ENCODE measurements at places on chromosomes 5 and 9.

DNA sequence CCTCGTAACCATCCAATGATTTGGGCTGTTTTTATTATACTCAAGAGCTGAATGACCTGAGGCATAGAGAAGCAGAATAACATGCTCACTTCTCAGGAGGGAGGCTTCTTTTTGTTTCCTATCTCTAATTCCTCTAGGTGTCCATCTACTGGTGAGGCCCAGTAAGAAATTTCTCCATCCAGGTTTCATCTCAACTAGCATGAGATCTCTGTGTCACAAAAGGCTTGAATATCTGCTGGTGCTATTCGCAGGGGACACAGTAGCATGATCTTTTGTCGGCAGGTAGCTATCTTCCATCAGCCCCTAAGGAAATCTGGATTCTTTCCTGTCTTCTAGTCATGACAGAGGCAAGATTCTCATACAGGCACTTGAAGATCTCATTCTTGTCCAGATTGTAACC, 8.9 kb downstream of the IFNE start:
- no peak for DNase-seq

DNA sequence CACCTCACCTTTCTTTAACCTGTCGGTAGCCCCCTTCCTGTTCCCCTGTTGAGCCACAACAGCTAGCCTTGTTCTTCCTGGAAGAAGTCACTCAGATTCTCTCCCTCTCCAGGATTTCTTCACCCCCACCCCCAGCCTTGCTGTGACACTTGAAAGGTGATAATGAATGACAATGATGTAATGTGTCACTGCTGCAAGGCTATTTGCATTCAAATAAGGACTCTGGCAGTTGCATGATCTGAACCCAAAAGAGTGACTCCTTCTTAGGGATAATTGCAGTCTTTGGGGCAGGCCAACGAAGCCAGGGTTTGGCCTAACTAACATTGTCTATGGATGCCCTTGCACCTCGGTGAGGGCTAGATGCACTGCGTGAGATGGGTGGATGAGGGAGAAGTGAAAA, 154.4 kb upstream of the CLINT1 start:
- DNase-seq = no peak

DNA sequence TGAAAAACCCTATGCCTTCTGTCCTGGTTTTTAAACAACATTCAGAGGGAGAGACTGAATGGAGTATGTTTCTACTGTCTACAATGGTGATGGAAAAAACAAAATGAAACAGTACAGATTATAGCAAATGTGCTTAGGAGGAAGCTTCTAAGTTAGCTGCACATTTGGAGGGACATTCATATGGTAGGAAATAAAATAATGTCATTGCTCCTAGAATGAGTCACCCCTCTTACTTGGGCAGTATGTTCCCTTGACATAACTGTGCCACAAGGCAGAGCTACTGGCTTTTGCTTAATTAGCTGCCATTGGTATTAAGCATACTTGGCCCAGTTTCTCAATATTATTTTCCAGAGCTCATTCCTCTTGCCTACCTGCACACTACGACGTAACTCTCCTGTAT, 128.9 kb downstream of the GDNF start:
- DNase-seq = no peak

DNA sequence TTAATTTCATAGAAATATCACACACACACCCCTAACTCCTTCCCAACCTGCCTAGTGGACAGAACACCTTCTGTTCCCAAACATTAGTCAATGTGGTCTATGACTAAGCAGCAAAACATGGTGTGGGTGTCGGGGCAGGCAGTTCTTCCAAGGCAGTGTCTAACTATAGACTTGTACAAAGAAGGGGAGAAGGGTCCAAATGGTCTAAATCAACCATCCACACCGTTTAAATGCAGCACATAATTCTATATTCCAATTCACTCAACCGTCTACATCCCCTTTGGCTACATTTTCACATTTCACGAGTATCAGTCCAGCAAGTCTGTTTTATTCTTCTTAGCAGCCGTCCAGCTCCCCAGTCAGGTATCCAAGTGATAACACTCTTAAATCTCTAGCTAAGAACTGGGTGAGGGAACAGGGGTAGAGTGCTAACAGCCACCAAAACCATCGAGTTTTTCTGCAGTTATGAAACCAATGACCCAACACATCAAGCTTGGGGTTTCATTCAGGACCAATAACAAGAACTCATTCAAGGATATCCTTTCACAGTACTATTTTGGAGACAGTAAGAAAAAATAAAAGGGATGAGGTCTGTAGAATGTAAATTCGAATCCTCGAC, 3.3 kb downstream of the ZNF608 start:
- DNase-seq = no peak

DNA sequence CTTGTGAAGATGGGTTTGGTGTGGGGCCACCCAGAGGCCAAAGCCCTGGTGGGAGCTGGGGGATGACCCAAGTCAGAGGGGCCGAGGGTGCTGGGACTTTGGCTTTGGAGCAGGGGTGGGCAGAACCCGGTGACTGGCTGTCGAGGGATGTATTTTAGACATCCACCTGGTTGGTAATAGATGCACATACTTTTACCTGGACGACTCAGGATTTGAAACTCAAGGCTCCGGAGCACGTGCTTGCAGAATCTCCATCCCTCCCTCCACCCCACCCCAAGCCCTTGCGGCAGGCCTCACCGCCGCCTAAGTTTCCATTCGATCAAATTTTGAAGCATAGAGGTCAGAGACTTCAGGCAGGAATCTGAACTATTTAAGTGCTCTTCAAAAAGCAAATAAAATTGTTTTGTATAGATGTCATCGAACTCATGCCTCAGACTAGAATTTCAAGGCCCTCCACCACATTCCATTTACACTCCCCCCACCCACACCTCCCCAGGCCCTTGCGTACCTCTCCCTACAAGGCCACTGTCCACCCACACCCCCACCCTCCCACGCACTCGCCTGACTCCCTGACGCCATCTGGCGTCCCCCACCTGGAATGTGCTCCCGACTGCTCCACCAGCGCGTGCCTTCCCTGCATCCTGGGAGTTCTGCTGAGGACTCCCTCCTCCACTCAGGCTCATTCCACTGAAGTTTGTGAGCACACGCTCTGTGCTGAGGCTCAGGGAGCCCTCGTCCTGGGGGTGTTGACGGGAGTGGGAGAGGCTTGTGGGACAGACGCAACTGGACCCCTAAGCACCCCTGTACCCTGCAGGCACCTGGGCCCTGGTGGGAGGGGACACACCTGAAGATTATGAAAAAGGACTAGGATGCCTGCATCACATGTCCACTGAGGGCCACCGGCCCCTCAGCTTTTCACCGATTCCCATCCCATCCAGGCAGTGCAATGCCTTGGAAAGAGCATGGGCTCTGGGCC, 56.4 kb upstream of the RPL26L1 start:
- peak; percentile 34 for DNase-seq

- DNase-seq = no peak
These were observed 8.6 kb upstream of the PRRX2 start for GRCh38 chr9:129656795-129657390.

DNA sequence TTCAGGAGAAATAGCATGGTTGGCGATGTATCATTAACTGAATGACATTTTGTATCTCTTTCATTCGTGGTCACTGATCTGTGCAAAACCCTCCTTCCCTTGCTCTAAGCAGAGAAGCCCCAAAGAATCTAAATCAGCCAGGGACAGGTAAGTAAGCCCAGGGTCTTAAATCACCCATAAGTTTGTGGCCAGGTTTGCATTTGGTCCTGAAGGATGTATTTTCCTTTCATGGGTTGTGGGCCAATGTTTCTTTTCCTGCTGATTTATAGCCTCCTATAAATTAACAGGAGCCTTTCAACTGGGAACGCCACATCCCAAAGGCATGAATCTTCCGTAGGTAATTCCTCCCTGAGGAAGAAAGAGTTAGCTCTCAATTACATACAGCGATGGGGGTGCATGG, 217.5 kb upstream of the TNC start:
- DNase-seq = no peak

DNA sequence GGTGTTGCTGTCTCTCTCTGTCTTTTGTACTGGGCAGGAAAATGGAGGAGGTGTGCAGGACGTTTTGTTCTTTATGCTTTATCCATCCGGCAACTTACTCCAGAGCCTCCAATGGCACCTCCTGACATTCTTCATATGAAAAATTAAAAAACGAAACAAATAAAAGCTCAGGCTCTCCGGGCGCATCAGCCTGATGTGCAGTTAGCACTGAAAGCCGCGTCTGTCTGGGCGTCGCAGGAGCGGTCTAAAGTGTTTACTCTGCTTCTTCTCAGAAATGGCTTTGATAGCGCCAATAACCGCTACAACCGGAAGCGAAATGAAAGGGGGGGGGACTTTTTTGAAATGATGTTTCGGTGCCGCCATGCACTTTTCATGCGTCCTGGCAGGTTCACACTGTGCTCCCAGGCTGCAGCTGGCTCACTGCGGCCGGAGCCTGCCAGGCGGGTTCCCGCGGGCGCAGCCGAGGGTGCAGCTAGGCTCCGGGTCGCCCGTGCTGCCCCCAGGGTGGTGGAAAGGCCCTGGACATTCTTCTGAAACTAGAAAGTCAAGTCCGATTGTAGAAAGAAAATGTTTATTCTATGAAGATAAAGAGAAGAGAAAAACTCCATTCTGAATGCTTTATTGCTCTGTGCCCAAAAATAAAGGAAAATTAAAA, 407.7 kb upstream of the IRX1 start:
- no peak for DNase-seq

- peak; percentile 8 for DNase-seq
These were observed 33.2 kb downstream of the GRIN3A start for GRCh38 chr9:101705135-101705661.

DNA sequence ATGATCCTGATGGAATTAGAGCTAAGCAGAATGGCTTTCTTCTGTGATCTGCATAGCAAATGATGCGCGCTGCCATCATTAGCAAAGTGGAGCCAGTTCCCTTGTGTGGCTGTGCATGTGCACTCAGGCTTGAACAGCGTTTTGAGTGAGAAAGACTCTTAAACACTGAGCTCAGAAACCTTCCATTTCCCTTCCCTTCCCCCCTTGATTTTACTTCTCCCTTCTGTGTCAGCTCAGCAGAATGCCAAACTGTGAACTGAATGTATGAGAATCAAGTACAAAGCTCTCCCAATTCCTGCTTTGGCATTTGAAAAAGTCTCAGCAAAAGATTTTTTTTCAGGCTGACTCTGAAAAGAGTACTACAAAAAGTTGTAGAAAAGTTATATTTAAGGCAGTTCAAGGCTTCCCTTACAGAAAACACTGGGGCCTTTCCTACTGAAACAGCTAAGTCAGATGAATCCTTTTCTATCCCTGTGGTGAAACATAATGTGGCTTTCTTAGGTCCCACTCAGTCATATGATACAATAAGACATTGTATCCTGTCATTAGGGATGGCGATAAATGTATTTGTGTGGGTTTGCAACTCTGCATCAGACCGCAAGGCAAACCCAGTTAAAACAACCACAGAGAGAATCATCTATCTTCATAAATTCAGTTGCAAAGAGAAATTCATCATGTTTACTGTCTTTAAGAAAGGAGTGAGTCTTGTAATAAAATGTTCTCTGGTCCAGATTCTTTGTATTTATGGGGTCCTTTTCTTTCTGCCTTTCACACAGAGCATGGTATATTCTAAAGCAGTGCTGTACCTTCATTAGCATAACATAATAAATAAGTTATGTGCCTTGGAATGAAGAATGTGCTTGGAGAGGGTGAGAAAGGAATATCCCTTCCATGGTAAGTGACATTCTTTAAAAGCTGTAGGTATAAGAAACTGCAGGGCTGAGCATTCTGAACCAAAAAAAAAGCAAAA, 222.6 kb downstream of the CAAP1 start:
- DNase-seq = no peak

DNA sequence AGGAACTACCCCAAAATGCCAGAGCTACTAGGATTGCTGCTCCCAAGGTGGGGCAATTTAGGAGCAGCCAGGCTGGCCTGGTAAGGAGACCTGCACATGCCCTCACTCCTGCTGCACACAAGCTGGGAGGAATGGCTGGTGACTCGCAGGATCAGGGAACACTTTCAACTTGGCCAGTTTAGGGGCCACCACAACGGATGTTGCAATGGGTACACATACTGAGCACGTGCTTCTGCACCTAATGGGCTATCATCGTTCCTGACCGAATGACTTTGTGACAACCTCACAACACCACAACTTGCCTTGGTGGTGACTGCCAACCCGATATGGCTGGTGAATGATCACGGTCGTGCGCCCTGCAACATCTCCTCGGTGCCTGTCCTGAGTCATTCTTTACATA, 172.0 kb downstream of the ROR2 start:
- DNase-seq = no peak

- DNase-seq = no peak
These were observed 70.9 kb upstream of the NIPAL4 start for GRCh38 chr5:157389103-157389502.

GRCh38 chr9:107905308-107906020, 415.9 kb upstream of the KLF4 start:
- no peak for DNase-seq

GRCh38 chr5:168740811-168741213, 161.6 kb upstream of the PANK3 start:
- no peak for DNase-seq
